Activated CD8-positive, alpha-beta memory T cell treated with anti-CD3 and anti-CD28 coated beads, Interleukin-2, amount 10 ng/mL, durations not matched to agents 7 days and 5 days (primary cell): ENCODE measurements at places on chromosomes 2 and 18. TPM values are rescaled to one million over a fixed set of nuclear protein-coding genes. Genes with fewer than 3 reads are reported as not detected.

DNA sequence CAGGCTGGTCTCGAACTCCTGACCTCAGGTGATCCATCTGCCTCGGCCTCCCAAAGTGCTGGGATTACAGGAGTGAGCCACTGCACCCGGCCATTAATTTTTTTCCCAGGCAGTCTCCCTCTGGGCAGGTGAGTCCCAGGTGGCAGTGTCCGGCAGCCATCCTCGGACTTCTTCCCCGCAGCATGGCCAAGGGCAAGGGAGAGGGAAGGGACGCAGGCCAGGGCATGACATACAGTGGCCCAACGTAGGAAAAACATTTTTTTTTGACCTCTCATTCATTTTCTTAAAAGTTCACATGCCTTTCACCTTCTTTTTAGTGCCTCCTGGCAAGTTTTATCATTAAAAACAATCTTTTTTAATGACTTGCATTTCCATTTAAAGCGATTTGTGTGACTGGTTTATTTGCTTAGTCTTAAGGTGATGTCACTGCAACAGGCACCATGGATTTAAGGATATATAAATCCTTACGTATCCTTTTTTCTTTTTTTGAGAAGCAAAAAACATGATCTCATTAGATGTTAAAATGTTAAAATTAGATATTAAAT is 23.0 kb upstream of the ATOH8 start:
- peaks cover 39% of the 10 kb centered on the region for H3K27me3 ChIP-seq
- H3K4me1 ChIP-seq: peaks cover 9% of the 10 kb centered on the region
- H3K27ac ChIP-seq: no peak overlapping the region
- no peak overlapping the region for H3K4me3 ChIP-seq

Gene SLC4A1AP
- total RNA-seq: 27.8 TPM

DNA sequence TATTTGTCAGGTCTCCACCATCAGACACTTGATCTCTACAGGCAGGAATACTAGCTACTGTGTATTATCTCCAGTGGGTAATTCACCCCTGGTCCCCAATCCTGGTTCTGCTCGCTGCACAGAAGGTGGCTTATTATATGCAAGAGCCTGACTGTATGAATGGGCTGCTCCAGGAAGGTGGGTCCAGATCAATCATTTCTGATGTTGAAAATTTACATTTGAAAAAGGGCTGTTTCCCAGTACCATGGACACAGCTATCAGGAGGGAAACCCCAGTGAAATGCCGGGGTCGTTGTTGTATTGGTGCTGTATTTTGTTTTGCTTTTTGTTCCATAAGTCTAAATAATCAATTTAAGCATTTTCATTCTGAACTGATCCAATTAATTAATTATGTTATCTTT is 367.6 kb downstream of the RND3 start:
- no peaks in the 10 kb centered on the region for H3K27me3 ChIP-seq
- no peak overlapping the region for H3K4me3 ChIP-seq
- H3K4me1 ChIP-seq: no peaks in the 10 kb centered on the region
- H3K27ac ChIP-seq: no peak overlapping the region
- H3K36me3 ChIP-seq: no peaks in the 10 kb centered on the region

DNA sequence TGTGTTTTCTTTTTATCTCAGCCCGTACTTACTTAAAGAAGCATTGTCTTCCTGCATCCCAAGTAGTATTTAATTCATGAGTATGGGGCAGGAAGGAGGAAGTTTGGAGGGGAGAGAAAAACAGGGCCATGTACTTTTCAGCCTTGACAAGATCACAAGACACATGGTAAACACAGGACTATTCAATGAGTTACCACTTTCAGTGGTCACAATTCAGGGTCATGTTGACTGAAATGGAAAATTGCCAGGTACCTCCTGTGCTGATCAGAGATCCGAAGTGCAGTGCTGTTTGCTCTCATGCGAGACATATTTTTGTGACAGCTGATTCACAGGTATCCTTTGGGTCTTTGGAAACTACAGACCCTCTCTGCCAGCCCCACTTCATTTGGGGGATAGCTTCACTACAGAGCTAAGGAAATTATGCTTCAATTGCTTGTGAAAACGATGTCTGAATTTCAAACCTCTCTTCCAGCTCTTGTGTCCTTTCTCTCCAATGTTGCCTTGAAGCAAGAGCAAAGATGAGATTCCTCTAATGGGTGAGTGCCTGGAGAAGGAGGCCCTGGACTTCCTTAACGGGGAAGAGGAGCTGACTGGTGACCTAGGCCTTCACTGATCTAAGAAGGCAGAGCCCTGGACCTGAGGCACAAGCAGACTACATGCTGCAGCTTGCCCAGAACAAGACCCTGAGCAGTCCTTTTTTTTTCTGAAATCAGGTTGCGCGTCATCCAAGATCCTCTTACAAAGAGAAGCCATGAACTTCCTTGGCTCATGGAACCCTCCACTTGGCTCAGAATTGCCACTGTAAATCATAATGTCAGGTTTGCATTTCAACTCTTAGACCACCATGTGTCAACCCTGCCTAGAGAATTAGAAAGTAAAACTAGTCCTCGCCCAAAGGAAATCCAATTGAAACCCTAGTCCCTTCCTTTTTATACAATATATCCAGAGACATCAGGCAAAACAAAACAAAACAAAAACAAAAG is 44.1 kb downstream of the EVA1A start:
- no peak for DNase-seq
- H3K27ac ChIP-seq: no peak overlapping the region
- peaks cover 13% of the 10 kb centered on the region for H3K27me3 ChIP-seq
- no peaks in the 10 kb centered on the region for H3K36me3 ChIP-seq

DNA sequence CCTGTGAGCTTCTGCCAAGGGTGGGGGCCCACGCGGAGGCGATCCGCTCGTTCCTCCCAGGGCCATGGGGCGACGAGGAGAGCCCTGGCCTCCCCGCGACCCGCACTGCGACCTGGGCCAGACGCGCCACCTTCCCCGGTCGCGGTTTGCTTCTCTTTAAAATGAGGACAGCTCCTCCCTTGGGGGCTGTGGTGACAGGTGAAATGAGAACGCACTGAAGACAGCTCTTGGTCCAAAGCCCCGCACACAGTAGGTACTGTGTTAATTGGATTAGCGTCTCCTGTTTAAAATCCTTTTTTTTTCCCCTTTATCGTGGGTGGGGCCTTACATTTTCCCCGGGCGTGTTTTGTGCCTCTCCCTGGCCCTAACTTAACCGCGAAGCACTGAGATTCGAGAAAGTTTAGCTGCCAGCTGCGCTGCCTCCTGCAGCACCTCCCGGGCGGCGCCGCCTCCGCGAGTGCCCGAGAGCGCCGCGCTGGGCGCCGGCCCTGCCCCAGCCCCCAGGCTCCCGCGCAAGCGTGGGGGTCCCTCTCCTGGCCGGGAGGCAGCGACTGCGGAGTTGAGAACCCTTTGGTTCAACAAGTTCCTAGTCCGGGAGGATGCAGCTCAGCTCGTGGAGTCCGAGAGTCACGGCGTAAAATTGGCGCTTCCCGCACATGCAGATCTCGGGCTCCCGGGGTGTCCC is 1.1 kb downstream of the HPCAL1 start:
- peak overlapping the region; percentile 97 for H3K4me3 ChIP-seq
- H3K4me1 ChIP-seq: peaks cover 50% of the 10 kb centered on the region
- no peaks in the 10 kb centered on the region for H3K27me3 ChIP-seq
- H3K27ac ChIP-seq: peak overlapping the region; percentile 24

DNA sequence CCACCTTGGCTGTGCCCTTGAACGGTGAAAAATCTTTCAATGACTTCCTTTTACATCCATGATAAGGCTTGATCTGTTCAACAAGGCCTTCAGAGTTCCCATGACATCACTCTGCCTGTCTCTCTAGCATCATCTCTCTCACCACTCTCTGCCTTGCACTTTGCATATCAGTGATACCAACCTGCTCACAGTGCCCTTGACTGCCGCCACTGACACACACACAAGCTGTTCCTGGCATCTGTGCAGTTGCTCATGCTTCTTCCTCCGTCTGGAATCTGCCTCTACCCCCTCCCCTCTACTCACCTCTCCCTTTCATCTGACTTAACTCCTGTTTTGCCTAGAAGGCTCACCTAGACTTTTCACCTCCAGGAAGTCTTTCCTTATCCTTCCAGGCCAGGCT is 79.1 kb upstream of the SEC11C start:
- no peaks in the 10 kb centered on the region for H3K36me3 ChIP-seq
- H3K4me3 ChIP-seq: no peak overlapping the region
- DNase-seq: no peak
- no peak overlapping the region for H3K27ac ChIP-seq
- peaks cover 2% of the 10 kb centered on the region for H3K4me1 ChIP-seq
- peaks cover 13% of the 10 kb centered on the region for H3K27me3 ChIP-seq

Gene PAIP2B
- 1.5 TPM for total RNA-seq

GRCh38 chr18:24910221-24910620 is 441.7 kb downstream of the ZNF521 start:
- no peaks in the 10 kb centered on the region for H3K4me1 ChIP-seq
- no peak for DNase-seq
- H3K36me3 ChIP-seq: no peaks in the 10 kb centered on the region
- H3K27me3 ChIP-seq: no peaks in the 10 kb centered on the region
- no peak overlapping the region for H3K4me3 ChIP-seq
- H3K27ac ChIP-seq: no peak overlapping the region

Gene MTIF2
- total RNA-seq: 27.7 TPM

Gene ERBB4
- not detected for total RNA-seq

Gene NEU4
- 0.12 TPM for total RNA-seq

Gene TMEM178A
- not detected for total RNA-seq

GRCh38 chr2:129744649-129745048 is 234.8 kb upstream of the RAB6C start:
- H3K27ac ChIP-seq: no peak overlapping the region
- no peaks in the 10 kb centered on the region for H3K27me3 ChIP-seq
- no peaks in the 10 kb centered on the region for H3K4me1 ChIP-seq
- no peak overlapping the region for H3K4me3 ChIP-seq
- H3K36me3 ChIP-seq: no peaks in the 10 kb centered on the region

Gene GALNT5
- not detected for total RNA-seq

DNA sequence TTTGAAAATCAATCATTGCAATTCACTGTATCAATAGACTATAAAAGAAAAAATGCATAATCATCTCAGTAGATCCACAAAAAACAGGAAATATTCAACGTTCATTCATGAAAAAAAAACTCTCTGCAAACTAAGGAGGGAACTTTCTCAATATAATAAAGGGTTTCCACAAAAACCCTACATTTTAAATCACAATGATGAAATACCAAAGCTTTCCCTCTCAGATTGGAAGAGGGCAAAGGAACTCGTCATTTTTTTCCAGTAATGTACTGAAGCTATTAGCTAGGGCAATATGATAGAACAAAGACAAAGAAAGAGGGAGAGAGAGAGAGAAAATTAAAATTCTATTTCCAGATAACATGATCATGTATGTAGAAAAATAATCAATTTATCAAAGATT is 167.1 kb upstream of the RBMS1 start:
- H3K27ac ChIP-seq: no peak overlapping the region
- peaks cover 34% of the 10 kb centered on the region for H3K27me3 ChIP-seq
- no peak overlapping the region for H3K4me3 ChIP-seq
- no peak for DNase-seq

Gene ANKRD23
- total RNA-seq: 14.8 TPM

DNA sequence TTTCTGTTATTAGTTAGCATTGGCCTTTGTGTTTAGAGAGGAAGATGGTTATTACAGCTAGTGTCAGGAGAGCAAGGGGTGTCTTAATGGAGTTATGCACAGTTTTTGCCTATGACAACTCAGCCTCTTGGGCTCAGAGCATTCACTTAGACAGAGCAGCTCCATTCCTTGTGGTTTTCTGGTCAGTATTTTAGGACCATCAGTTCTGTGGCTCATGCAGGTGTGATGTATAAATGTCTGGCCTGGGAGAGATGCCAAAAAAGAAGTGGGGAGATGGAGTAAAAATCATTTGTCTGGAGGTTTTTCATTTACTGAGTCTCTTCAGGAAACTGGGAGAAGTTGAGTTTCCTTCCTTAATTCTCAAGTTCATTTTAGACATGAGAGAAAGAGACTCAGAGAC is 79.7 kb downstream of the PRKCE start:
- H3K4me3 ChIP-seq: no peak overlapping the region
- no peaks in the 10 kb centered on the region for H3K4me1 ChIP-seq
- H3K36me3 ChIP-seq: no peaks in the 10 kb centered on the region
- no peaks in the 10 kb centered on the region for H3K27me3 ChIP-seq
- H3K27ac ChIP-seq: no peak overlapping the region

Gene SLC9A4
- 0.18 TPM for total RNA-seq
